NCI-H1417 treated with DMSO at 0.1 percent for 48 hours (cell line): ENCODE measurements at places on chromosomes 11 and 22.

GRCh38 chr22:37917874-37918548, 11.9 kb downstream of the MICALL1 start:
- no peak for DNase-seq

GRCh38 chr22:47374901-47375575, 612.6 kb downstream of the TBC1D22A start:
- no peak for DNase-seq

DNA sequence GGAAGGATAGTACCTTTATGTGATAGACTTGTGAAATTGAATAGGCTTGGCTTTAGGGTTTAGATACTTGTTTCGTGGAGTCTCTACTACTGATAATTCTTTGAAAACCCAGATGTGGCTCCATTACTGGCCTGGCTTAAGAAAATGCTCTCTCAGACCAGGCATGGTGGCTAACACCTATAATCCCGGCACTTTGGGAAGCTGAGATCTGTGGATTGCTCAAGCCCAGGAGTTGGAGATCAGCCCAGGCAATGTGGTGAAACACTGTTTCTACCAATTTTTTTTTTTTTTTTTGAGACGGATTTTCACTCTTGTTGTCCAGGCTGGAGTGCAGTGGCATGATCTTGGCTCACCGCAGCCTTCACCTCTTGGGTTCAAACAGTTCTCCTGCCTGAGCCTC, 40.9 kb downstream of the ATG13 start:
- DNase-seq: no peak

GRCh38 chr11:120403966-120404365, 67.8 kb downstream of the ARHGEF12 start:
- DNase-seq: no peak

DNA sequence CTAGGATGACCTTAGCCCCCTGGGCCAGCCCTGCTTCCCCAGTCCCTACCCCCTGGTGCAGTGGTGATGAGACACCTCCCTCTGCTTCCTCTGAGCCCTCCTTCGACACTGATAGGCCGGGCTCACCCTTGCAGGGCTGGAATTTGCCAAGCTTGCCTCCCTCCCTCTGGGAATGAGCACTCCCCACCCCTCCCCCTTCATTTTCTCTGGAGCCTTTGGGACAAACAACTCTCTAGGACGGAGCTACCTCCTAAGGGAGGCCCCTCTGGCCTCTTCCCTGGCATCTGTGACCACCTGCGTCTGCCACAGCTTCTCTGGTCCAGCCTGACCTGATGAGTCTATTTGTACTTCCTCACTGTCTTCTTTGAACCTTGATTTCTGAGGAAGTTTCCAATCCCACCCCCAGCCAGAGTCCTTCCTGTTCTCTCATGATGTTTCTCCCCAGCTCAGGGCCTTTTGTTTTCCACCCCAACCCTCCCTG, 53.3 kb upstream of the ADA2 start:
- no peak for DNase-seq

- DNase-seq: no peak
These were observed 1428.0 kb upstream of the TENM4 start for GRCh38 chr11:80868831-80869230.

- no peak for DNase-seq
These were observed 65.0 kb downstream of the SEZ6L start for GRCh38 chr22:26234296-26234695.

DNA sequence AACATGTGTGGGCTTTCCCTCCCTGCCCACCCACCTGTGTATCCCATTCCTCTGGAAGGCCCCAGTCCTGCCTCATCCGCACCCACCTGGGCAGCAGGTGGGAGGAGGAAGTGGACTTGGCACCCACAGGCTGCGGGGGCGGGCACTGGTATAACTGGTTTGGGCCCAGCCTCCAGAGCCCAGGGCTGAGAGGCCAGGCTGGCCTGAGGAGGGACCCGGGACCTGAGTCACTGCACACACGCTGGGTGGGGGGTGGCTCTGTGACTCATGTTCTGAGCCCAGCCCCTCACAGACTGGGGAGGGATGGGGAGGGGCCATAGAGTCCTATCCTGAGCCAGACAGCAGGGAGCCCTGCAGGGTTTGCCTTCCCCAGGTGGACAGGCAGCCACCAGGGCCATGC, 16.7 kb downstream of the PHLDA2 start:
- DNase-seq: no peak

DNA sequence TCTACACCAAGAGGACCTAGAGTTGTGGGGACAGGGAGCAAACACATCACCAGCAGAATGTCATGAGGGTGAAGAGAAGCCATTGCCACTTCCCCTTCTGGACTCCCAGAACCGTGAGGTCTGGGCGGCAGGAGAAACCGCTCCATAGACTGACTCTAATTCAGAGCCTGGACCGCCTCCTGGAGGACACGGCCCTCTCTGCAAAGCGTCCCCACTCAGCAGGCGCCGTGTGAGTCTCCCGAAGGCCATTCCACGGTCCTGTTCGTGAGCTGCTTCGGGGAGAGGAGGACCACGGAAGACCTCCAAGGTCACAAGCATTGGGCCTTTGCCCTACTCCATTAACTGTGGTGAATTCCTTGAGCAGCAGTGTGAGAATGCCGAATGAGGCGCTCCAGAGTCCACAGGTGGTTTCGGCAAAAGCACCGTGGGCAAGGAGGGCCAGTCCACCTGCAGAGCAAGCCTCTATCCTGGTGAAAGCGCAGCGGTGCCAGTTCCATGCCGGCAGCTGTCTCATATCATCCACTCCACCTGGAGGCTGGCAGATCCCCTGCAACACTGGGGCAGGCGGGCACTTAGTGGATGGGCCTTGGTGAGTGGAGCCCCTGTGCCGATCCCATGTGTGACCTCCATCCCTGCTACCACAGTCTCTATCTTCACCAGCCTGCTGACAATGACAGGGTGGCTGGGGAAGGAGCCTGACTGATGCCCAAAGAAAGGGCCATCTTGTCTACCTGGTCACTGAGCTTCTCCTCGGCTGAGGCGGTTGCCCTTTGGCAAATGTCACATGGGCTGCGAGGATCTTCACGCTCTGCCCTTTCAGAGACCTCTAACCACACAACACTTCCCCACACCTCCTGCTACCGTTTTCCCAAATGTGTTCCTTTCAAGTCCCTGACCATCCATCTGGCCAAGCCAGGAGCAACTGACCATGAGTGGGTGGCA, 7.5 kb downstream of the C11orf21 start:
- DNase-seq: no peak

GRCh38 chr22:46574993-46575910, 37.8 kb upstream of the CELSR1 start:
- no peak for DNase-seq

DNA sequence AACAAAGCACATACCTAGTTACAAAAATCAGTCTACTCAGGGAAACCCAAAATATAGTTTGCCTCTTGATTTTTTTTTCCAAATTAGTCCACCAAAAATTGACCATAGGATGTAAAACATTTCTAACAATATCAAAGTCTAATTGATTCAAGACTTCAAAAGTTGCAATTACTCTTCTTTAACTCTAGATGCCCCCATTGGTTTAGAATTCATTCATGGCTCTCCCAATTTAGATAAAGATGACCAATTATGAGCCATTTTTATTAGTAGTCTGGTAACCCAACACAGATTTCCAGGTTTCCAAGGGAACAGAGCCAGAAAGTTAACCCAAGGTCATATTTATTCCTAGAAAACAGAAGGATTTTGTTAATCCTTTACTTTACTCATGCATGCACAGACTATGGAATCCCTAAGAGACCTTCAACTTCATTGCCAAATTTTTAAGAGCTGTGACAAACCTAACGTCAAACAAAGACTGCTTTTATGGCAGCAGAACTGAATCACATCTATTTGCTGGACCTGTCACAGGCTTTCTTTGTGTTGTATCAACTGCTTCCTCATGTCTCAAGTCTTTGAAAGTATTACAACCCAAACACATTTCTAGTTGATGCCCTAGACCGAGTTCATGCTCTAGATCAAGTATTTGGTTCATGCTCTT, 55.3 kb downstream of the C22orf42 start:
- DNase-seq: no peak

DNA sequence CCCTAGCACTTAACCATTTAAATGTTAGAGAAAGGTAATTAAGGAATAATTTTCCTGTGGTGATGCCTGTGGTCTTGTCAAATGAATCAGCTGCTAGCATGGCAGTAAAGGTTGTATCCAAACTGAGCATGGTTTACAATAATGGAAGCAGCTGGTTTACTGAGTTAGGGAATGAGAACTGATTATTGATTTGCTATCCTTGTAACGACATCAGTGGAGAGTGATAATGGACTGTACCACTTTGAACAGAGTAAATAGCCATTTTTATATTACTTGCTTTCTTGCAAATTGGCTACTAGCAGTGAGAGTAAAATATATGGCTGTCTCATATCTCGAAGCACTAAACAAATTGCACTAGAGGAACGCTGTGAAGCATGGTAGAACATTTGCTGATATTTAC, 589.0 kb upstream of the ANO5 start:
- no peak for DNase-seq

GRCh38 chr11:797296-798092, 587 bp downstream of the SLC25A22 start:
- no peak for DNase-seq

DNA sequence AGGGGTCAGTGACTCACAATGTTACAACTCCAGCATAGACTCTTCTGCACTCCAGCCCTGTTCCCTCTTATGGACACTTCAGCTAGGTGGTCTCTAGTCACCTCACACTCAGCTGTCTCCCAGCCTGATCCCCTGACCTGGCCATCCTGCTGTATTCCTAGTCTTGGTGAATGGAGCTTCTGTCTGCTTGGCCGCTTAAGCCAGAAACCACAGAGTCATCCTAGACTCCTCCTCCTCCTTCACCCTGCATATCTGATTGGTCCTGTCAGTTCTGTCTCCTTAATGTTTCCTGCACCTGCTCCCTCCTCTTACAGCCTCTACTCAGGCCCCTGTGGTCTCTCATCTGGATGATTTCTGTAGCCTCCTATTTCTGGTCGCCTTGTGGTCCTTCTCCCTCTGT, 144.9 kb downstream of the HIPK3 start:
- no peak for DNase-seq

DNA sequence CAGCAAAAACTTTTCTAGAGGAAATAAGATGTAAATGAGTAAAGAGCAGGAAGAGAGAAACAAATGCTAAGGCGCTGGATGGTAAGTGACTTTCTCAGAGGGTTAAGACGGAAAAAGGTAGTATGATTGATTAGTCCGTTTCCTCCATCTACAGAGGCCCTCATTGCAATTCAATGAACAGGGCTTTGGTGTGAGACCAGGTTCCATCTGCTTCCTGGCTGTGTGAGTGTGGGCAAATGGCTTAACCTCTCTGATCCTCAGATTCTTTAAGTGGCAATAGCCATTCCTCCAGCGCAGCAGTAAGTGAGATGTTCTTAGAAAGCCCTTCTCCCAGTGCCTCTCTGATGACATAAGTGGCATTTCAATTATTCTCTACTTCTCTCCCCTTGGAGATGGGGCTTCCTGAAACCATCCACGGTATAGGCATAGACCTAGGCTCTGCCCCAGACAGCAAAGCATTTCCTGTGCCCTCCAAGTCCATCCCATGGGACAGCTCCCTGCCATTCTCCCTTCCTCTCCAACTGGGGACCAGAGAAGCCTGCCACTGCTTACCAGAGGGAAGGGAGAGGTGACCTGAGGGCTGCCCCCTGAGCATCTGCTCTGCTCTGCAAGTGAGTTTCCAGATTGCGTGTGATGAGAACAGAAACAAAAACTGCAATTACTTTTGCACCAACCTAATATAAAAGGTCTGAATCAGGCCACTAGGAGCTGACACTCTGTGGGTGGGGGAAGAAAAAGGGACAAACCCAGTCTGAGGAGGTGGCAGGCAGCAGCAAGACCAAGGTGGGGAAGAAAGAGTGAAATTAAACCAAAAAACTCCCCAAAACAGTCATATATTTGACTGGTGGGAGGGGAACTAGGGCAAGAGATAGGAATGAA, 12.7 kb upstream of the CD44 start:
- no peak for DNase-seq
